ENCODE measurements at places on chromosomes 7 and 10.
A peak's percentile ranks its signal among the peaks of the same experiment; 100 is the strongest.

DNA sequence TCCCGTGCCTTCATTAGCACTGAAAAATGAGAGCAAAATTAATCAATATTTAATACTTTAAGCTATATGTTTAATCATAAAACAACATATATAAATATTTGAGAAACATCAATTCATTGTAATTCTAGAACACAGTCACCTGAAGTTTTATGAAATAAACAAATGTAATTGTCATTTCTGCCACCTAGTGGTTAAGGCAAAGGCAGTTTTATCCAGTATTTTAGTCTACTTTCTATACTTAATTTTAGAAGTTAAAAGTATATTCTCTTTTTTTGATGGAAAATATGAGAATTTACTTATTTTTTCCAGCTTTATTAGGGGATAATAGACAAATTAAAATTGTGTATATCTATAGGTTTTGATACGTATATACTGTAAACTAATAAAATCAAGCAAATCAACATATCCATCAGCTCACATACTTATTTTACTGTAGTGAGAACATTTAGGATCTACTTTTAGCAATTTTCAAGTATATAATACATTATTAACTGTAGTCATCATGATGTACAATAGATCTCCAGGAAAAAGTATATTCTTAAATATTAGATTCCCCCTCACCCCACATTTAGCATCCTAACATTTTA lies 16.9 kb downstream of the PCGF6 start:
- peak; percentile 10 for DNase-seq

DNA sequence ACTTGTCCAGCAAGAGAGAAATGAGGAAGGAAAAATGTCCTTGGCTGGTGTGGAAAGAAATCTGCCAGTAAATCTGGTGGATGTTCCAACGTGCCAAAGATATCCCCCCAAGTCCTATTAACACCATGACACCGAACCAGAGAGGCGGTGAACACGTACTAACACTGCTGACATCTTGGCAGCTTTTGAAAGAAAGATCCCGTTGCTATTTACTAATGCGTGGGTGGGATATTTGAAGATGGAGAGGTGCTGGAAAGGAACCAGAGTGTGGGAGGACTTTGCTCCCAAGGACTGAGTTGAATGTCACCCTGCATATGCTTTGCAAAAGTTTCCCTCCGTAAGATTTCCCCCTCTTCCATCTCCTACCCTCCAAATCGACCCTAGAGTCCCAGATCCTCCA lies 7.9 kb downstream of the CCDC3 start:
- DNase-seq, result no peak

DNA sequence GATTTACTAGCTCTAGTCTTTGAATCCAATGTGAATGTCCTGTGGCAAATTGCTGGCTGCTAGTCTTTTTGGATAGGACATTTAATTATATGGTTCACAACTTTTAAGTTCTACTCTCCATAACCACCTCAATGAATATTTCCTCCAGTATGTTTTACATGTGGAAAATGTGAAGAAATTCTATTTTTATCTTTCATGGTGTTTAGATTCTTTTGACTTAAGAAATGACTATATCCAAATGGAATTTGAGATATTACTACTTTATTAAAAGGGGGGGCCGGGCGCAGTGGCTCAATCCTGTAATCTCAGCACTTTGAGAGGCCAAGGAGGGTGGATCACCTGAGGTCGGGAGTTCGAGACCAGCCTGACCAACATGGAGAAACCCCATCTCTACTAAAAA lies 202.0 kb downstream of the ARL4A start:
- DNase-seq, result no peak

- no peak for DNase-seq
Observed at GRCh38 chr7:47714669-47715607, 133.0 kb upstream of the TNS3 start.

- DNase-seq, result no peak
Observed at GRCh38 chr10:95831515-95831914, 75.6 kb downstream of the ENTPD1 start.

- DNase-seq, result no peak
Observed at GRCh38 chr7:152148706-152149105, 123.2 kb downstream of the GALNT11 start.

Measured in left kidney (tissue), 8 donors.